ENCODE measurements at places on chromosomes 7 and 10.

DNA sequence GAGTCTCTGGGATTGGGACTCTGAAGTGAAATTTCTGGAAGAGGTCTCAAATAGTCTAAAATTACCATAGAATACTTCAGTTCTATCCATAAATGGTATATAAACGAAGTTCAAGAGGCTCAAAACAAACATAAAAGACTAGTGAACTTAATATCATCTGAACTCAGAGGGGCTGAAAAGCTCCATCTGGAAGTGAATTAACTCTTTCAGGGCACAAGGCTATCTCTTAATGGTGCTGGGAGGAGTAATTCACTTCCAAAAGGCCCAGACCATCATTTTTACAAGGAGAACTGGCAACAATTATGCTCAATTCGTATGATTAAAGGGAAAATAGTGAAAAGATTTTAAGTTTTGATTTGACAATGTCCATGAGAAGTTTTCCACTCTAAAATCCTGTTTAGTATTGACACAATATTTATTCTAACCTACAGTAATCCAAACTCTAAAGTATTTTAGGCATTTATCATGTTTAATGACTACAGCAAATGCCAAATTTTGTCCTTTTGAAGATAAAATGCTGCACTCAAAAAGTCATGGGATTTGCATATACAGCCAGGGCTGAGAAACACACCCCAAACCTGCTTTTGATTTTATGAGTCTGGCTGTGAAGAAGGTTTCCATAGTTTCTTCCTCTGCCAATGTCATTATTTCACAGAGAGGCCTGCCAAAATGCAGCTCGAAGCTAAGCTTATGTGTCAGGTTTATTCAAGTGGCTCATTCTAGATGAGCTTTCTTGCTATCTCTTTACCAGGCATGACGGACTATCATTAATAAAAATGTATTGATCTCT lies 143.9 kb downstream of the HIBADH start:
- no peak for DNase-seq

- peak; percentile 21 for DNase-seq
Measured at GRCh38 chr10:119211625-119212441, 4.5 kb downstream of the GRK5 start.

- DNase-seq, result no peak
Measured at GRCh38 chr10:59807629-59808620, 54.7 kb upstream of the MRLN start.

- DNase-seq, result no peak
Measured at GRCh38 chr10:21030091-21030490, 133.0 kb upstream of the NEBL start.

- peak; percentile 62 for DNase-seq
Measured at GRCh38 chr10:23293145-23293724, 51.4 kb downstream of the C10orf67 start.

DNA sequence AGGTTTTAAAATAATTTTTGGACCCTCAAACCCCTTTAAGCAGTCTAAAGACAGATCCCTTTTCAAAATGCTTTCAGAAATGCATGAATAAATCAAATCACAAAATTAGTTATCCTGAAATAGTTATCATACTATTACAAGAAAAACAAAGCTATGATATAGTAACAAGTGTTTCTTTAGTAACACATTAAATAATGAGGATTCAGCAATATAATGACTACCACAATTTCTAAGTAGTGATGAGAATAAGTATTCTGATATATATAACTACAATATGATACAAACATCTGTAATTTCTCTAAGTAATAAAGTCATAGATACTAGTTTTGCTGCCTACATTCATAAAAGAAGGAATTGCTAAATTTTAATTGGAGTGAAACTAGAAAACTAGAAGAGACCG lies 53.0 kb upstream of the TMEM168 start:
- no peak for DNase-seq

DNA sequence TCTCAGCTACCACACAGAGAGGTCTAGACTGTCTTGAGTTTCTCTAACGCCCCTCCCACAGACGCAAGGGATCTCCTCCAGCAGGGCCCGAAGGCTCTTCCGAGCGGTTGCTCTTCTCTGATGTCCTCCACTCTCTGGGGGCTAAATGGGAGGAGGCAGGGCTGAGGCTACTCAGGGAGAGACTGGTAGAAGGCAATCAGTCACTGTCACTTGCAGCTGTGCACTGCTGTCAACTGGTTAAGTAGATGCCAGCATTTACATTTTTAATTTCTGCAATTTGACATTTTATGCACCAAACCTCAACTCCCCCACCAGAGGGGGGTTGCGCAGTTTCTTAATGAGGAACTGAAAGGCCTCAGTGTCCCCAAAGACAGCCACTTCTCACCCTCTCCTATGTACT lies 442.8 kb downstream of the PLXNA4 start:
- no peak for DNase-seq

GRCh38 chr10:78336402-78336791 lies 302.7 kb downstream of the RPS24 start:
- DNase-seq, result no peak

GRCh38 chr7:121447911-121448300 lies 51.8 kb upstream of the FAM3C start:
- DNase-seq, result no peak

GRCh38 chr10:91799612-91799975 lies 1.4 kb downstream of the TNKS2 start:
- DNase-seq, result peak; percentile 52

- no peak for DNase-seq
Measured at GRCh38 chr7:131674131-131674530, 117.7 kb upstream of the PODXL start.

DNA sequence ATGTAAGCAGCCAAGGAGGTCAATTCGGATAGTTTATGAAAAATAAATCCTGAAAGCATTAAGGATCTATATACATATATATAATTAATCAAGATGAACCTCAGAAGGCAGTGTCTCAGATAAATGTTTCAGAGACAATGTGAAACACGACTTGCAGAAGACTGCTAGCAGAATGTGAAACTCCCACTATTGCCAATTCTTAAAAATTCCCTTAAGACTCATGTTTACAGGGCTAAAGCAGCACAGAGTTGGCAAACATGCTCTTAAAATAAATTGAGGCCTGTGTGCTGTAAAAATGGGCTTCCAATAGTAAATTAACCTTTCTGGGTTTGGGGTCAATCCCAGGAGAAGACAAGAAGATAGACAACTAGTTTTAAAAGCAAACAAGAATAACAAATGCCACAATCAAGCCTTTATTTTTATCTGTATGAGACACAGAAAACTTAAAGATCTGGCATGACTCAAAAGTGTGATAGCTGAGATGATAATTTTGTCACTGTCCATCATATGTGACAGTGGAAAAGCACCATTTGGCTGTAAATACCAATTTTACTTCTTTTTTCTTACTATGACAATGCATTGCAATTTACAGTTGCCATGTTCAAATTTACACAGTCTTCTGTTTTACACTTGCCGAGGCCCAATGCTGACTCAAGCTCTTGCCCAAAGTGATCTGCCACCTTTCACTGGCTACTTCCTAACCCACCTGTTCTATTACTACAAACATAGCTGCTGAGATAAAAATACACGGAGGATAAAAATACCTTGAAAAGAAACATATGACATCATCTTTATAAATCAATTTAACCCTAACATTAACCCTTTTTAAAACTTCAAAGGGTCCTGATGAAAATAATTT lies 78.6 kb downstream of the CHCHD3 start:
- peak; percentile 23 for DNase-seq

DNA sequence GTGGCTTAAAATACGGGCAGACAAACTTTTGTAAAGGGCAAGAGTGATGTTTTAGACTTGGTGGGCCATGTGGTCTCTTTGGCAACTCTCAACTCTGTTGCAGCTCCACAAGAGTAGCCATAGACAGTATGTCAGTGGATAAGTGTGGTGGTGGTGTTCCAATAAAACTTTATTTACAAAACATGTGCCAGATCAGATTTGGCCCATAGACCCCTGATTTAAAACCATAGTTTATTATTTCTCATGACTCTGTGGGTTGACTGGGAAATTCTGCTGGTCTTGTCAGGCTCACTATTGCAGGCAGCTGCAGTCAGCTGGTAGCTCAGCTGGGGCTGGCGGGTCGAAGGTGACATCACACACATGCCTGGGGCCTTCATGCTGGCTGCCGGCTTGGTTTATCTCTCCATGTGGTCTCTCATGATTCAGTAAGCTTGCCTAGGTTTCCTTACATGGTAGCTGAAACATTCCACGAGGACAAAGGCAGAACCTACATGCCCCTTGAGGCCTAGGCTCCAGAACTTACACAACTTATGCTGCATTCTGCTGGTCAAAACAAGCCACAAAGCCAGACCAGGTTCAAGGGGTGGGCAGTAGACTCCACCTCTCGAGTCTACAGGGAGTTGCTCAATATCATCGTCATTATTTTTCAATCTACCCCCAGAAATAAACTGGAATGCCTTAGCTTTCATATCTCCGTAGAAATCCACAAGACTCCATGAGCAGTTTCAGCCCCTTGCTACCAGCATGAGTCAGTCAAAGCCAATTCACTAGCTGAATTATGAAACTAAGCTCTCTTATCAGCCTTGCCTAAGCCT lies 245.7 kb downstream of the WDR11 start:
- no peak for DNase-seq

DNA sequence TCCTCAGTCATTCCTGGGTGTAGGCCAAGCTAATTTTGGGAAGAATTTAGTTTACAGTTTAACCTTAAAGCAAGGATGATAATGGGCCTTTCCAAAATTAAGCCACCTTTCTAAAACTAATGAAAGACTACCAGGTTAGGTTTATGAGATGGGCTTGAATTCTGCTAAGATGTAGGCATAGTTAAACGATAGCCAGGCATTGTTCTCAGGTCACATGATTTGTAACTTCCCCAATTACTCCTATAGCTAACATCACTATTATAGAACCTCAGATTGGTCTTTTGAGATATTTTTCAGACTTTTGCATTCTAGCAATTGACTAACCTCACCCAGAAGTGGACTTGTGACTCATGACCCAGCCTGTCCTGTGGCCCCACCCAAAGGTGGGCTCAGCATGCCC lies 7.0 kb upstream of the NUB1 start:
- DNase-seq, result no peak

DNA sequence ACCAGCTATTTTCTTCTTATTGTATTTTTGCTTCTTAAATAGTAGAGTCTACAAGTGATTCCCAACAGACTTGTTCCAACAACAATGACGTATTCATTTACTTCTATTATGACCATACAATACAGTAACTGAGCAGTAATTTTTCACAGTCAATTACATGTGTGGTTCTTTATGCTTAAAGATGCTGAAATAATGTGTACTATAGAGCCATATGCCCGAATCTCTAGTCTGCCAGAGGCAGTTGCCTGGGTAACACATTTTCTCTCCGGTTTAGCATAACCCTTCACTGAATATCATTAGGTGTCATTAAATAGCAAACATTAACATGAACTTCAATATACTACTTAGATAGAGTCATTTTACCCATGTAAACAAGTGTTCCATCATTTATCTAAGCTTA lies 75.0 kb downstream of the SLC25A13 start:
- no peak for DNase-seq

DNA sequence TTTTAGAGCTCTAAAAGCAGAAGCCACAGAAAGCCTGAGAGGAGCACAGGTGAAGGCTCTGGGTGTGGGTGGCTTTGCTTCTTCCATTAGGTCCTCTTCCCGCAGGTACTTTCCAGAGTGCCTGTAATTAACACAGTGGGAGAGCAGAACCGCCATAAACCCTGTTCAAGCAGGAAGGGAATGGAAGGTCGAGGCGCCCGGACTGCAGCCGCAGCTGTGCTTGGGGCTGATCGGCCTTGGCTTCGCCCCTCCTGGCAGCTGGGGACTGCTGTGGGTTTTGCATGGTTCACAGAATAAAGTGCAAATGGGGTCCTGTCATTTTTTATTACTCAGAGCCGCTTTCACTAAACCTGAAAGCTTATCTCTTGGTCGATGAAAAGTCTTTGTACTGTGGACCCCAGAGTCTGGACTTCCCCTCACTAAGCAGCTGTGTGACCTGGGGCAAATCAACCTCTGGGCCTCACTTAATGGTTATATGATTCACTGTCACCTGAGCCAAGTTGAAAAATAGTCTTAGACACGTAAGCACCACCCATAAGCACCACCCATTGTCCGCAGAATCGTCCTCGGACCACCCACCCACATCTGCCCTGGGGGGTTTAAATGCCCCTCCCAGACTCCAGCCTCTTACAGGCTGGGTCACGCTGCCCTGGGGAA lies 100.9 kb downstream of the XRCC2 start:
- DNase-seq, result no peak

DNA sequence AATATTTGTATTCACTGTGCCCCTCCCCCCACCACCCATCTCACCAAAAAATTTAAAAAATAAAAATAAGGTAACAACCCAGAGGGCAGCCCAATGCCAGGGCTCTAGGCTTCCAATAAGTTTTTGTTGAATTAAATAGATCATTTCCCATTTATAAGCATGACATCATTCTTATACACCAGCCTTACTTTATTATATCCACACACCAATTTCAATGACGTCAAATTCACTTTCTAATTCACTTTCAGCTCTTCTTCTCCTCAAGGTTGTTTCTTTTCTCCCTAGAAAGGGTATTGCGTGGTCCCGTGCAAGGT lies 1.2 kb upstream of the DKK1 start:
- no peak for DNase-seq

GRCh38 chr10:14569274-14570060 lies 205.2 kb downstream of the FAM107B start:
- no peak for DNase-seq

DNA sequence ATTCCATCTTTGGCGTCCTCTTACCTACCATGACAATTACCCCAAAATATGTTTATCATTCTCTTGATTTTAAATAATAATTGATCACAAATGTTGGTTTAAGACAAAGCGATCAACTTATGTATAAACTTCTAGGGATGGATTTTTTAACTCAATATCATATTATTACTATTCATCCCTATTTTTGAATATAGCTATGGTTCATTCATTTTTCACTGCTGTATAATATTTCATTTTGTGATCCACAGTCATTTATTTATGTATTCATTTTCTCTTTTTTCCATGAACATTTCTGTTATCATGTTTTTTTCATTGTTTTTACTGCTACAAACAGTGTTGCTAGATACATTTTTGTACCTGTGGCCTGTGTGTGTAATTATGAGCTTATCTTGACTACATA lies 61.3 kb upstream of the MET start:
- DNase-seq, result no peak

- DNase-seq, result no peak
Measured at GRCh38 chr10:104309980-104310978, 28.0 kb downstream of the ITPRIP start.

DNA sequence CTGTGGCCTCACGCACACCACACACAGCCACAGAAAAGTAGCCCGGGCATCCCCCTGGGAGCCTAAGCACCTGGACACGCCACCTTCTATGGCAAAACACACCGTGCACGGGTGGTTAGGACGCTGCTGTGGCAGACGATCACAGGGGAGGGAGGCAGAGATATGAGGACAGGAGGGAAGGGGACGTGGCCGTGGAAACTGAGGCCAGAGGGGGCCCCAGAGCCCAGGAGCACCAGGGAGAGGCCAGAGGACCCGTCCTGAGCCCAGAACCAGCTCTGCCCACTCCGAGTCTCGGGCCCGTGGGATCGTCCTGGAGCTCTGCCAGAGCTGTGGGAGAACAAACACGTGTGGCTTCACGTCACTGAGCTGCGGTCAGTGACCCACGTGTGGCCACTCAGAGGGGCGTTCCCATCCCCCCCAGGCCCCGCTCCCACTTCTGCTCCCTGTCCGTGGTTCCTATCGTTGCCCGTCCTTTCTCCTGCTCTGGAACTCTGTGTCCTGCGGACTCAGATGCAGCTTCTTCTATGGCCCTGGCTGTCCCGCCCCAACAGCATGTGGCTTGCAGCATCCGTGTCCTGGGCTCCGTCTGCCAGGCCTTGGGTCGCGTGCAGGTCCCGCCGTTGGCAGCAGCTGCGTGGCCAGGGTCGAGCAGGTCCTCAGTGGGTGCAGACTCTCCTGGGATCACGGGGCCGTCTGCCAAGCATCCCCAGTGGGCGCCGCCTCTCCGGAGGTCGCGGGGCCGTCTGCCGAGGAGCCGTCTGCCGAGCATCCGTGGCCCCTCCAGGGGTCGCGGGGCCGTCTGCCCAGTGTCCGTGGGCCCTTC lies 31.0 kb downstream of the GET4 start:
- DNase-seq, result no peak

Data from erythroblast (primary cell).